Activated CD4-positive, alpha-beta T cell treated with anti-CD3 and anti-CD28 coated beads, Interleukin-2, amount 50 U/mL, for 1 hour (primary cell): ENCODE measurements at places on chromosomes 12 and 14.

DNA sequence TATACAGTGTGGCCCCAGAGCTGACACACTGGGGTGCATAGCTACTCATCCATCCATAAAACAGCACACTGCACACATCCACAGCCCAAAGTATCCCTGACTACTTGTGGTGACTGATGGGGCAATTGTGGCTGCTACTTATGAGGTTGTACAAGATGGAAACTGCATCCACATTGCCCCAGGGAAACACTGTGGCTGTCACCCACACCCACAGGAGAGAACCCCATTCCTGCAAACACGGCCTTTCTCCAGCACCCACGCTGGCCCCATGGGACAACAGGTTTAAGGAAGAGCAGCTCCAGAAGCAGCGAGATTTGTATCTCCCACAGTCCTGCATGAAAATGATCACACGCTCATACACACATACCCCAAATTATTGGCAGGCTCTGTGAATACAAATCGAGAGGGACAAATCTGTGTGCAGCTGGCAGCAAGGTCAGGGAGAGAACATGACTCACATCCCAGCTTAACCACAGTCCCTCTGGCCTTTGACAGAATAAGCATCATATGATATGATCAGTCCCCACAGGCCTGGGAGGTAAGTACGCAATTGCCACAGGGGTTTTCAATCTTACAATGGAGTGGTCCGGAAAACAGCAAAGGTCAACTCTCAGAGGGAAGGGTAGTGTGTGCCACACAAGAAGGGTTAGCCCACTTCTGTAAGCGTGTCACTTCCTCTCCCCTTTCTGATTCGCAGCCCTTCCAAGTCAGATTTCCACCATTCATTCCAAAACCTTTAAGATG, 61.9 kb downstream of the ESR2 start:
- DNase-seq = no peak

DNA sequence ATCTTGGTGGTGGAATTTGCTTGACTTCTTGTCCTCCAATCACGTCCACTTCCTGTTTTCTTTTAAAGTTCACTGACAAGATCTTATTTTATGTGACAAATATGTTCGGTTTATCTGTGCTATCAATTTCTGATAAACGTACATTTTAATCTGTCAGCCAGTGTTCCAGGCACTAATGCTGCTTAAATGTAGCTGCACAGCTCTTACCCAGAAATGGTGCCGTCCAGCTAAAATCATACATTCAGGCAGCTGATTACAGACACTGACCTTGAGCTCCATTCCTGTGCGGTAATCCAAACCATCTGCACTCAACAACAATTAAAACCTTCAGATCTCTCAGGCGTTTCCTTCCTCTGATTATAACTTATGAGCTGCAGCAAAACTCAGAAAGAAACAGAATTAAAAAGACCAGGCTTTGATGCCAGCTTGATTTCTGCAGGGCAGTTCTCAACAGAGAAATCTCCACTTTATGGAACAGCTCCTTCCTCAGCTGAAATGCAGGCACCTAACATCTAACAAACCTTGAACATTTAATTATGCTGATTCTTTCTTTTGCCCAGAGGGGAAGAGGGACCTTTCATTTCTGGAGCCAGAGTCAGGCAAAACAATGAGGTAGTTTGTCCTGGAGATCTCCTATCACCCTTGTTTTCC, 26.4 kb upstream of the RASSF3 start:
- DNase-seq = no peak

GRCh38 chr12:46660276-46660675, 165.5 kb downstream of the SLC38A4 start:
- no peak for DNase-seq

DNA sequence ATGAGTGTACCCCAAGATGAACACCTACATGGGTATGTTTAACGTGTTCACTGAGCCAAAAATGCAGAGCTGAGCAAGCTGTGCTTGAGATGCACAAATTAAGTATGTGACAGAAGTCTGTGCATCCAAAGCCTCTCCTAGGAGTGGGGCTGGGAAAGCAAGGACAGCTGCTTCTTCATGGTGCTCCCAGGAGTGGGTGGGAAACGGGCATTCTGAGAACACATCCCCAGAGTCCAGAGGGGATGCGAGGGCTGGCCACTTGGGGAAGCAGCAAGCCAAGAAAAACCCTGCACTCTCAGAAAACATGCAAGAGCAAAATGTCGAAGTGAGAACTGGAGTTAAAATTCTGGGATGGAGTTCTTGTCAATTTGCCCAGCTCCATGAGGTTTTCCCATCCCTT, 414.3 kb downstream of the BCAT1 start:
- no peak for DNase-seq

GRCh38 chr14:99568567-99569560, 35.1 kb downstream of the CCDC85C start:
- DNase-seq = no peak

- DNase-seq = no peak
Measured at GRCh38 chr14:54625112-54625511, 58.2 kb downstream of the SAMD4A start.

DNA sequence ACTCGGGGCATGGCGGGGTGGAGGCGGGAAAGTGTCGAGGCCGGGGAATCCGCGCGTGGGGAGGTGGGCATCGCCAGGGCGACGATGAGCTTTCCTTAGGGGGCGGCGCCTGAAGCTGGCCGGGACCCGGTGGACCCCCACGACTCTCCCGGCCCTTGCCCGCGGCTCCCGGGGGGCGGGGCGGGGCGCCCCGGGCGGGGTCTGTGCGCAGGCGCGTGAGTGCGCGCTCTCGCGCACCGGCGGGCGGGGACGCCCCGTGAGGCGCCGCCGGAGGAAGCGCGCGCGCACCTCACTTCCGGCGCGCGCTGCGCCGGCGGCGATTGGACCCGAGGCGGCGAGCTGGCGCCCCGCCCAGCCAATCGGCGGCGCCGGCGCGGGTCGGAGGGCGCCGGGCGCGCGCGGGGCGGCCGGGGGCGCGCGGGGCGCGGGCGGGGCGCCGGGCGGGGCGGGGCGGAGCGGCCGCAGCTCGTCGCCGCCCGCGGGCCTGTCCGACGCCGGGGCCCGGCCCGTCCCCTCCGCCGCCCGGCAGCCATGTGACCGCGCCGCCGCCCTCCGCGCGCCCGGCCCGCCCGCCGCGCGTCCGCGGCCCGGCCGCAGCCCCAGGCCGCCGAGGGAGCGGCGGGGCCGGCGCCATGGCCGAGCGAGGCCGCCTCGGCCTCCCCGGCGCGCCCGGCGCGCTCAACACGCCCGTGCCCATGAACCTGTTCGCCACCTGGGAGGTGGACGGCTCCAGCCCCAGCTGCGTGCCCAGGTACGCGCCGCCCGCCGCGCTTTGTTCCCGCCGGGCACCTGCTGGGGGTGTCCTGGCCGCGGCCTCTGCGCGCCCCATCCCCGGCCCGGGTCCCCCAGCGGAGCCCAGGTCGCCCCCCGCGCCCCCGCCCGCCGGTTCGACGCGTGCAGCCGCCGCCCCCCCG, at the start of gene PACS2:
Gene PACS2, plus strand, starts transcription at position 462 of the 914 bp plus-strand sequence. Its CDS starts 171 bp downstream, at position 633.
- DNase-seq = peak; percentile 70

DNA sequence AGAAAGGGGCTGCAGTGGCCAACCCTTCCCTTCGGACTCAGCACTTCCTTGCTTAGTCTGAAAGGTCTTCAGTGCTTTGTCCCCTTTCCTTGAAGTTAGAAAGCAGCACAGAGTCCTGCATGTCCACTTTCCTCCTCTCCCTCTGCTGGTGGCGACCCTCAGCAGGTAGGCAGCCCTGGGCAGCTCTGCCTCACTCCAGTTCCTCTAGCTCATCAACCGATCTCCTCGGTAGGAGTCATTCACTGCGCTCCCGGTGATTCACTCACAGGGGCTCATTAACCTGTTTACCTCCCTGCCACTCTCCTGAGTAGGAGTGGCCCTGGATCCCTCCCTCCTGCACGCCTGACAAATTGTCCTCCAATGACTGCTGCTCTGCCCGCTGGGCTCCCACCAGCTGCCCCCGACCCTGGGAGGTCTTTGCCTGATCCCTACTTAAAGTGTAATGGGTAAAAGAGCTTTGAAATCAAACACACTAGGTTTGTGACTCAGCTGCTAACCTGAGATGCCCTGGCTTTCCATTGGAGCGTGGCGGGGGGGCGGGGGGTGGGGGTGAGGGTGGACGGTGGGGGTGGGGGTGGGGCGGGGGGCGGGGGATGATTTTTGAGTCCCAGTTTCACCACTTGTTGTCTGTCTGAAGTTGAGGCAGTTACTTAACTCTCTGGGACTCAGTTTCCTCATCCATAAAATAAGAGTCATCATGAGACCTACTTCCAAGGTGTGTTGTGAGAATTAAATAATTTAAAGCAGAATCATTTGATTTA, 4.2 kb downstream of the SCNN1A start:
- DNase-seq = no peak

DNA sequence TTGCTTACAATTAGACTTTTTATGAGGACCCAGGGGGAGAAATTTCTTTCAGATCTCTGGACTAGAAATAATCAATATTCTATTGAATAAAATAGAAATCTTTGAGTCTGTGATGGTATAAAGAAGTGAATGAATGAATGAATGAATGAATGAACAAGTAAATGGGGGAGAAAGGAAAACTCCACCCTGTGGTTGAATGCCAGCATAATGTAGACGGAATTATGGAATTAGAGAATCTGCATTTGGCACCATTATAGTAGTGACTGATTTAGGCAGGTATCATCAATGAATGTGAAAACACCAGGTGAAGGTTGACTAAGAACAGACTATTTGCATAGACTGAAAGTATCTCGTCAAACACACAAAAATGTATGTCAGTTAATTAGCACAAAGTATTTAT, 135.0 kb downstream of the FBXL14 start:
- DNase-seq = no peak
